Fibroblast of lung (primary cell): ENCODE measurements at places on chromosomes 1 and 21.
A peak's percentile ranks its signal among the peaks of the same experiment; 100 is the strongest.

- no peaks in the 10 kb centered on the region for H3K27me3 ChIP-seq
- H3K27ac ChIP-seq, result peak overlapping the region; percentile 47
- H3K36me3 ChIP-seq, result peaks cover 26% of the 10 kb centered on the region
- DNase-seq, result no peak
- peaks cover 19% of the 10 kb centered on the region for H3K4me1 ChIP-seq
Measured at GRCh38 chr1:54861070-54861761, 25.8 kb downstream of the DHCR24 start.

- DNase-seq, result peak; percentile 44
- H3K27ac ChIP-seq, result no peak overlapping the region
Measured at GRCh38 chr1:189269011-189269410, 1208.7 kb downstream of the BRINP3 start.

- H3K4me3 ChIP-seq, result no peak overlapping the region
- H3K4me1 ChIP-seq, result no peaks in the 10 kb centered on the region
- no peaks in the 10 kb centered on the region for H3K36me3 ChIP-seq
- no peaks in the 10 kb centered on the region for H3K27me3 ChIP-seq
Measured at GRCh38 chr1:245217853-245218608, 63.2 kb downstream of the KIF26B start.

GRCh38 chr1:176976225-176976624, 188.3 kb downstream of the ASTN1 start:
- no peaks in the 10 kb centered on the region for H3K4me1 ChIP-seq
- H3K36me3 ChIP-seq, result no peaks in the 10 kb centered on the region
- no peaks in the 10 kb centered on the region for H3K27me3 ChIP-seq
- no peak overlapping the region for H3K27ac ChIP-seq
- H3K4me3 ChIP-seq, result no peak overlapping the region

DNA sequence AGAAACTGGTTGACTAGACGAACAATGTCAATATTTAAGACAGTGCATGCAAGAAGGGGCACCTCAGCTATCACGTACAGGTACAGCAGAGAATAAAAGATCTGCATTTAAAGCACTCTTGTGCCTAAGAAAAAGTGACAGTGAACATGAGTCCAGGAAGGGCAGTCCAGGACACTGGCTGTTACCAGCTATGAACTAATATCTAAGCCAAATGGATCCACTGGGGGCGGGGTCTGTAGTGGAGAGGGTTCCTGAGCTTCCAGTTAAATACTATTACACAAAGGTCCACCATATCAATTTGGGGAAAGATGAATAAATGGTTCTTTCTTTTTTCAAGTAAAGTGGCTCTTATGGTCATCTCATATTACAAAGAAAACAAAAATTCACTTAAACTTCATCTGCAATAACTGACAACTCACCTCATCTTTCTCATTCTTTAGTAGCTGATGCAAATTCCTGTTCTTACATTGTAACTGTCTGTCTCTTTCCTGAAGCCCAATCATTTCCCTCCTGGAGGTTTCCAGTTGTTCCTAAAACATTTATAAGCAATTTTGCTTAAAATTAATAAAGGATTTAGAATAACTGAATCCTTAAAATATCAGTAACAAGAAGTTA, 24.5 kb downstream of the SSX2IP start:
- H3K27me3 ChIP-seq, result no peaks in the 10 kb centered on the region
- DNase-seq, result peak; percentile 63
- no peaks in the 10 kb centered on the region for H3K4me1 ChIP-seq
- no peaks in the 10 kb centered on the region for H3K36me3 ChIP-seq
- no peak overlapping the region for H3K27ac ChIP-seq
- H3K4me3 ChIP-seq, result no peak overlapping the region

GRCh38 chr1:19000065-19000464, 43.6 kb upstream of the IFFO2 start:
- no peak overlapping the region for H3K27ac ChIP-seq
- peaks cover 3% of the 10 kb centered on the region for H3K4me1 ChIP-seq
- DNase-seq, result peak; percentile 44
- no peak overlapping the region for H3K4me3 ChIP-seq
- H3K36me3 ChIP-seq, result no peaks in the 10 kb centered on the region
- peaks cover 5% of the 10 kb centered on the region for H3K27me3 ChIP-seq

- no peaks in the 10 kb centered on the region for H3K4me1 ChIP-seq
- no peak overlapping the region for H3K4me3 ChIP-seq
- DNase-seq, result no peak
- H3K27me3 ChIP-seq, result no peaks in the 10 kb centered on the region
Measured at GRCh38 chr1:11071463-11072215, 11.8 kb upstream of the SRM start.
